ENCODE measurements at places on chromosomes 6 and 20. TPM values are rescaled to one million over a fixed set of nuclear protein-coding genes. Genes with fewer than 3 reads are reported as not detected.

DNA sequence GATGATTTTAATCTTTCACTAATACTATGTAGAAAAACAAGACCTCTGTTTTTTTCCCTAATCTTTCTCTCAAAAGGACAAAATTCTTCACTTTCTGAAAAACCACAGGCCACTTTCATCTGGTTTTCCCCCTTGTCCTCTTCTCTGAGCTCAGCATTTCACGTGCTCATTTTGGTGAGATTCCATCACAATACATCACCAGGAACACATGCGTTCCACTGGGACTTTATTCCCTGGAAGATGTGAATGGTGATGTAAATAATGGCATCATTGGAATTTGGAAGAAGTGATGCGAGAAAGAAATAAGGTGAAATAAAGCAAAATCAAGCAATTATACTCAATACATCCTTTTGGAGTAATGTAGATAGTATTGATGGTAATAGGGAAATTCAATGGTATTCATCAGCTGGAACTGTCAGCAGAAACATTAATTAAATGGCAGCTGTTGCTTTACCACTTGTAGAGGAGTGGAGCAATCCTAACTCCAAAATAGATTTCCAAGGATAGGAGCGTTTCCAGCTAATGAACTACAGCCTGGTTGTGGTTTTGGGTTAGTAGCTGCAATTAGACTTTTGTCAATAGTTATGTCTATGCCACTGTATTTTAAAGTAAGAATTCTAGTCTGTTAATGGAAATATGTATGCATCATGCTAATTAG lies 11.5 kb downstream of the FILIP1 start:
- peak overlapping the region; percentile 97 for H3K27ac ChIP-seq
- no peak overlapping the region for H3K4me3 ChIP-seq
- H3K36me3 ChIP-seq = no peaks in the 10 kb centered on the region
- DNase-seq = peak; percentile 31
- no peaks in the 10 kb centered on the region for H3K27me3 ChIP-seq

GRCh38 chr20:61596687-61597330 lies 344.7 kb downstream of the CDH4 start:
- no peak overlapping the region for H3K4me3 ChIP-seq
- no peak for DNase-seq
- no peak overlapping the region for H3K27ac ChIP-seq
- H3K27me3 ChIP-seq = no peaks in the 10 kb centered on the region
- H3K36me3 ChIP-seq = no peaks in the 10 kb centered on the region

DNA sequence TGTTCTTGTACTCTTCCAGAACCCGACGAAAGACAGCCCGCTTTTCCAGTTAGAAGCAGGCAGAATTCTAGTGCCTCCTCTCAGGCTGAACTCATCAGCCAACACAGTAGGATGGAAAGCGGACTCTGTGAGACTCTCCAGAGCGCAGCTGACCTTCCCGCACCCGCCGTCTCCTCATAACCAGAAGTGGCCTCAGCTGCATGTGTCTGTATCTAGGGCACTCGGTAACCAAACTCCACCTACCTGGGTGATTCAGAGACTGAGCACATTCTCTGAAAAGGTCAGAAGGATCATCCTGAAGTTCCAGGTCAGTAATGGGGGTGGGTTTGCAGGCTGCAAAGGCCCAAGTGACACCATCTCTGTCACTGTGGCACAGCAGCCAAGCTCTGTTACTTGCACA lies 66.7 kb upstream of the NFATC2 start:
- no peak overlapping the region for H3K27ac ChIP-seq
- no peaks in the 10 kb centered on the region for H3K27me3 ChIP-seq
- no peak for DNase-seq
- H3K4me3 ChIP-seq = no peak overlapping the region
- H3K4me1 ChIP-seq = no peaks in the 10 kb centered on the region

Gene OPRM1
- total RNA-seq = not detected

- H3K4me3 ChIP-seq = no peak overlapping the region
- no peak overlapping the region for H3K27ac ChIP-seq
- H3K27me3 ChIP-seq = no peaks in the 10 kb centered on the region
- H3K36me3 ChIP-seq = no peaks in the 10 kb centered on the region
- H3K4me1 ChIP-seq = no peaks in the 10 kb centered on the region
Observed at GRCh38 chr20:11041396-11041795, 367.6 kb upstream of the JAG1 start.

DNA sequence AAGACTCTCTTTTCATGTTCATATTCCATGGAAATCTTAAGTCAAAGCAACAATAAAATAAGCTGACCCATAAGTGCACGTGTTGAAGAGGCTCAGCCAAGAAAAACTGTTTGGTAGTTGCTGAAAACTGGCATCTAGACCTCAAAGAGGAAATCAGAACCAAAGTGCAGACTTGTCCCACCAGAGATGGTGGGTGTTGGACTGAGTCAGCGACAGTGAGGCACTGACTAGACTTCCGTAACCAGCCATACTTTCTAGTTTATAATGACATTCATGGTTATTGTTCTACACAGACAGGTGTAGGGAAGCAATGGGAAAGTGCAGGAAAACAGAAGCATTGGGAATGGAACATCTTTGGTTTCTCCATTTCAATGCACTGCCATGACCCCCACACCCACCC lies 175.7 kb upstream of the AGPAT4 start:
- no peaks in the 10 kb centered on the region for H3K27me3 ChIP-seq
- H3K36me3 ChIP-seq = no peaks in the 10 kb centered on the region
- DNase-seq = no peak
- no peak overlapping the region for H3K4me3 ChIP-seq
- H3K27ac ChIP-seq = no peak overlapping the region

DNA sequence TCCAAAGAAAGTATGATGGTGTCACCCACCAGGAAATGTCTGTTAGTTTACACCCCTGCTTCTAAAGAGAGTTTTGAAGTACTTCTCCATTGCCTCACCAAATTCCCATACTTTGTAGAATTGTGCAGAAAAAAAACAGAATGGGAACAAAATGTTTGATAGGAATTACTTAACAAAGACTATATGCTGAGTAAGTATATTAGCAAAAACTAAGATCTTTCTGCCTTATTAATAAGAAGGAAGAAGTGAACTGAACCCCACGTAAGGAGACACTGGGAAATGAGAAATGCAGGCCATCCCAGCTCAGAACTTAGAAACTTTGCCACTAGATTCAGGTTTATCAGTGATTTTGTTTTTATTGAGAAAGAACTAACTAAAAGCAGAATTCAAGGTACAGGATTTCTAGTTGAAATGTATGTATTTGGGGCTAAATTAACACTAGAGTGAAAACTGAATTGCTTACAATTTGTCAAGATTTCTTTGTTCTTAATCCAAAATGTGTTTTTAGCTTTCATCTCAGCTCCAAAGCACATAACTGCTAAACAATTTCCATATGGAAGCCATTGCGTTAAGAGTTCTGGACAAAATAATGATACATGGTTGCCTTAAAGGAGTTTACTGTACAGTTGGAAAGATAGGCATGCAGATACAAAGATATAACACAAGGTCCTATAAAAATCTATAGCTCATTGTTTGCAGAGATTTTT lies 102.7 kb upstream of the BMP5 start:
- H3K36me3 ChIP-seq = no peaks in the 10 kb centered on the region
- no peak for DNase-seq
- no peak overlapping the region for H3K4me3 ChIP-seq
- H3K27ac ChIP-seq = no peak overlapping the region
- no peaks in the 10 kb centered on the region for H3K27me3 ChIP-seq
- no peaks in the 10 kb centered on the region for H3K4me1 ChIP-seq

GRCh38 chr6:39213195-39213920 lies 15.9 kb downstream of the KCNK5 start:
- no peak overlapping the region for H3K27ac ChIP-seq
- no peak overlapping the region for H3K4me3 ChIP-seq
- H3K36me3 ChIP-seq = no peaks in the 10 kb centered on the region
- no peaks in the 10 kb centered on the region for H3K4me1 ChIP-seq

DNA sequence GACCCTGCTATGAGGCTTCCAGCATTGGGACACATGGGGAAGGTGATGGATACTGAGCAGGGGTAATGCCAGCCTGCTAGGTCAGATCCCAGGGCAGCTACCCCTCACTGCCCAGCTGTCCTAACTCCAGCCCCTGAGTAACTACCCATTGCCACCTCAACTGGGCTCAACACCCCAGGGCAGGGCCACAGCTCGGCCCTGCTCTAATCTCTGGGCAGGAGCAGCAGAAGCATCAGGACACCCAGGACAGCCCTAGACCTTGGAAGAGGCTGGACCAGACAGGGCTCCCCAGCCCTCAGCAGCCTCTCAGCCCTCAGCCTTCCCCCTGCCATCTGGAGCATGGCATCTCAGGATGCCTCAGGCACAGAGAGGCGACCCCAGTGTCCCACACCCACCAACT lies 67.4 kb upstream of the TOP1 start:
- no peak for DNase-seq
- H3K36me3 ChIP-seq = no peaks in the 10 kb centered on the region
- no peak overlapping the region for H3K4me3 ChIP-seq

GRCh38 chr6:159595173-159595572 lies 97.9 kb downstream of the SOD2 start:
- H3K27ac ChIP-seq = no peak overlapping the region
- no peaks in the 10 kb centered on the region for H3K27me3 ChIP-seq
- H3K4me1 ChIP-seq = no peaks in the 10 kb centered on the region
- DNase-seq = no peak
- no peak overlapping the region for H3K4me3 ChIP-seq
- H3K36me3 ChIP-seq = no peaks in the 10 kb centered on the region

Measured in gastrocnemius medialis (tissue), 4 donors.